T-helper 22 cell (primary cell): ENCODE measurements at places on chromosomes 1 and 21.

GRCh38 chr1:169196161-169196560 is 89.7 kb downstream of the ATP1B1 start:
- DNase-seq = no peak

GRCh38 chr1:59007820-59008598 is 224.2 kb upstream of the JUN start:
- DNase-seq = no peak

GRCh38 chr1:175506081-175506480 is 237.3 kb downstream of the TNR start:
- no peak for DNase-seq

- peak; percentile 14 for DNase-seq
Observed at GRCh38 chr1:39657923-39658485, 13.9 kb downstream of the NT5C1A start.

- no peak for DNase-seq
Observed at GRCh38 chr1:152741656-152742055, 16.2 kb upstream of the KPRP start.

GRCh38 chr1:57916041-57916440 is 492.2 kb upstream of the DAB1 start:
- no peak for DNase-seq

GRCh38 chr1:109760581-109761226 is 3.0 kb downstream of the EPS8L3 start:
- no peak for DNase-seq

GRCh38 chr1:117897551-117897950 is 31.9 kb downstream of the GDAP2 start:
- no peak for DNase-seq
